ENCODE measurements at places on chromosomes 3 and 15.

DNA sequence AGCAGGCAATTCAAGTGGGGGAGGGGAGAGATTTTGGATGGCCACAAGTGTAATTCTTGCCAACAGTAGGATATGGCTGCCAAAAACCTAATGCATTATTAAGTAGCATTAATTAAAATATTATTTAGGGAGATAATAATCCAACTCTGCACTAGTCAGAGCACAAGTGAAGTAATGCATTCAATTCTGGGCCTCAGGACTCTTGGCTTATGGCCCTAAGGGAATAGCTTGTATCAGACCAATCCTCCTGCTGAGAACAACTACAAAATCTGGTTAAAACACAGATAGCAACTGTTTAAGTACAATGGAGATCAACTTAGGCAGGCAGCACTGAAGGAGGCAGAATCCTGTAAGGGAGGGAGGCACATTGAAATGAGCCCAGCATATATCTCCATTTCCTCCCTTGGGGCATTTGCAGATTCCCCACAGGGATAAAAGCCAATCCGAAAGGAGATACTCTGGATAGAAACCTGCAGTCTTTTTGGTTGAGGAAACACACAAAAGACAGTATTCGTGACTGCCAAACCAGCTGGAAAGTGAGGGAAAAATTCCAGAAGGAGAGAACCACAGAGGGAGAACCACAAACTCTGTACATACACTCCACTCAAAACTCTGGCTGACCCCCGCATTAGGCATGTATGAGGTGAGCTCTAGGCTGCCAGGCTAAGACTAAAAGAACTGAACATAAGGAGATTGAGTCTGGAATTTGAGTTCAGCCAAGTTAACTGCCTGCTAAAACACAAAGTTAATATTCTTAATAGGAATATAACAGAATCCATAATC is 57.4 kb downstream of the ETFA start:
- peak; percentile 76 for DNase-seq

DNA sequence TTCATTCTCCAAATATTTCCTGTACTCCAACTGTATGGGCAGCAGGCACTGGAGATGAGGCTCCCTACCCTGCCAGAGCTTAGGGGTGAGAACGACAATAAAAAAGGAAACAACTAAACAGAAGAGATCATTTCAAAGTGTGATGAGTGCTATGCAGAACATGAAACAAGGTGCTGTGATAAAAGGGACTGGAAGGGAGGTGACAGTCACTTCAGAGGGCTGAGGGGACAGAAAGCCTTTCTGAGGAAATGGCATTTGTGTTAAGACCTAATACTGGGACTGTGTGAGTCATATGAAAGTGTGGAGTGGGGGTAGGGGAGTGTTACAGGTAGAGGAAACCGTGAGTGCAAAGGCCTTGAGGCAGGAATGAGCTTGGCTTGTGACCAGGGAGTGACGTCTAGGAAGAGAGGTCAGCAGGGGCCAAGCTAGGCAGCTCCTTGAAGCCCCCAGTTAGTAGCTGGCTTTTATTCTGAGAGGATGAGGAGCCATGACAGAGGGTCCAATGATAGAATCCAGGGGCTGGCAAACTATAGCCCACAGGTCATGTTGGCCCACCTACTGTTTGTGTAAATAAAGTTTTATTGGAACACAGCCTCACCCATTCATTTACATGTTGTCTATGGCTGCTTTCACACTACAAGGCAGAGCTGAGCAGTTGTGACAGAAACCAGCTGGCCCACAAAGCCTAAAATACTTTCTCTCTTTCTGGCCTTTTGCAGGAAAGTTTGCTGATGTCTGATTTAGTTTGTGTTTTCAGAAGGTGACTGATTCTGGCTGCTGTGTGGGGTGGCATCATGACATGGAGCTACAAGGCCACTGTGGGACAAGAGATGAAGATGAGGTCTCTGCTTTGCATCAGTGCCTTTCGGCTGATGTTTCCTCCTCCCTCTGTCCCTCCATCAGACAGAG is 56.6 kb downstream of the LSM3 start:
- DNase-seq: no peak

DNA sequence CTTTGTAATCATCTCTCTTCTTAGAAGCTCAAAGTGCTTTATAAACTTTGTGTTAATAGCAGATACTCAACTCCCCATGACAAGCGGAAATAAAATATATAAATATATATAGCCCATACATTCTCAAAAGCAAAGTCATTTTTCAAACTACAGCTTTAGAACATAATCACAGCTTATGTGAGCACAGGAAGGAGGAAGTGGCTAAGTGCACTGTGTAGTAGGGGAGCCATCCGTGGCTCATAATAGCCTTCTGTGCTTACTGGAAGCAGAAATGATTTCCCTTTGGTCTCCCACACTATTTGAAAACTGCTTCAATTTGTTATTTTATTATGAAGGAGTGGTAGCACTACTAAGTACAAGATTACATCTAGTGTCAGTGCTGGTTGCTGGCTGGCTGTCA is 151.4 kb upstream of the ARL6 start:
- no peak for DNase-seq

DNA sequence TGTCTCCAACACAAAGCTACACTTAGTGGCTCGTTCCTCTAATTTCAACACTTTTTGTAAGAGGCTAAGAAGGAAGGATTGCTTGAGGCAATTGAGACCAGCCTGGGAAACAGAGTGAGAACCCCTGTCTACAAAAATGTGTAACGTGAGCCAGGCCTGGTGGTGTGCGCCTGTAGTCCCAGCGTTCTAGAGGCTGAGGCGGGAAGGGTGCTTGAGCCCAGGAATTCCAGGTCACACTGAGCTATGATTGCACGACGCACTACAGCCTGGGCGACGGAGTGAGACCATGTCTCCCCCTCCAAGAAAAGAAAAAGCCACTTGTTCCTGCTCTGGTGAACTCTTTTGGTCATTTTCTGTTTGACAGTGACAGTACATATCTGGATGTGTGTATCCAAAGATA is 127.9 kb downstream of the GABRB3 start:
- no peak for DNase-seq

DNA sequence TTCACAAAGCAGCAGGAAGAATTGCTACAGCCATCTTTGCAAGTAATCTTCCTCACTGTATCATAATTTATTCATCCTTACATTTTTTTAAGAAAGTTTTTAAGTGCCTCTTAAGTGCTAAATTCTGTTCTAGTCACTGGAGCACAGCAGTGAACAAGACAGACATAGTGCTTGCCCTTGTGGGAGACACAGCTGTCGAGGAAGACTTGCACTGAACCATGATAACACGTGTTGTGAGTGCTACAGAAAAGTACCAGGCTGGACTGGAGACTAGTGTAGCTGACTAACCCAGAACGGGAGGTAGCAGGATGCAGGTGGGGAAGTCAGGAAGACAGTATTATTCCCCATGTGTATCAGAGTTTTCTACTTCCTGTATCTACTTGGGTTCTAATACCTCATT is 300.6 kb downstream of the TBL1XR1 start:
- DNase-seq: no peak

GRCh38 chr15:24955531-24955921 is 739 bp downstream of the SNRPN start:
- DNase-seq: no peak

DNA sequence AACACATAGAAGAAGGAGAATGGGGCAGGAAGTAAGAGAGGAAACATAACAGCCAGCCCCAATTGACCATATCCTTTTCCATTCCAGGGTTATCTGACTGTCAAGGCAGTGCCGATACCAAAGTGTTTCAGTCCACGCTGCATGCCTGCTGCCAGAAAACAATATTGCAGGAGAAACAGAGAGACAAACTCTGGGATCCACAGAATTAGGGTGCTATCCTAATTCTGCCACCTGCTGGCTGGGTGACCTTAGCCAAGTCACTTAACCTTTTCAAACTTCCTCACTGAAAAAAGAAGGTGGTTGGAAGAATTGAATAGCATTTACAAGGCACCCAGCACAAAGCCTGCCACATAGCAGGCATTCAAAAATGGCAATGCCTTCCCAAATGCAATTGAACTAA is 32.0 kb downstream of the GLB1 start:
- DNase-seq: no peak

DNA sequence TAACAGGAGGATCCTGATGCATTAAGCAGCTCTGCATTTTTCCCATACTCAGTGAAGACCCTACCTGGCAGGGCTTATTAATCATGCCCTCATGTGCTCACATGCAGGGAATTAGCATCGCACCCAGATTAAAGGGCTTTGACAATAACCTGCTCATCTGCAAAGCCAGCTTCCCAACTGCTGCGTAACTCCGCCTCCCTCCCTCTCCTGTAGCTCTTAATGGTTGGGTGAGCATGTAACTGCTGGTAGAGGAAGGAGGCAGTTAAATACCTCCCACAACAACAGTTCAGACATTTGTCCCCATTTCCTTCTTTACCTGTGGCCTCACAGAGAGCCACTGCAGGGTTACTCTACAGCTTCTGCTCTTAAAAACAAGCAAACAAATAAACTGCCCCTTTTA is 203.6 kb upstream of the WNT5A start:
- peak; percentile 78 for DNase-seq
